Fibroblast of lung (primary cell): ENCODE measurements at places on chromosomes 5 and 9. TPM values are rescaled to one million over a fixed set of nuclear protein-coding genes. Genes with fewer than 3 reads are reported as not detected.

DNA sequence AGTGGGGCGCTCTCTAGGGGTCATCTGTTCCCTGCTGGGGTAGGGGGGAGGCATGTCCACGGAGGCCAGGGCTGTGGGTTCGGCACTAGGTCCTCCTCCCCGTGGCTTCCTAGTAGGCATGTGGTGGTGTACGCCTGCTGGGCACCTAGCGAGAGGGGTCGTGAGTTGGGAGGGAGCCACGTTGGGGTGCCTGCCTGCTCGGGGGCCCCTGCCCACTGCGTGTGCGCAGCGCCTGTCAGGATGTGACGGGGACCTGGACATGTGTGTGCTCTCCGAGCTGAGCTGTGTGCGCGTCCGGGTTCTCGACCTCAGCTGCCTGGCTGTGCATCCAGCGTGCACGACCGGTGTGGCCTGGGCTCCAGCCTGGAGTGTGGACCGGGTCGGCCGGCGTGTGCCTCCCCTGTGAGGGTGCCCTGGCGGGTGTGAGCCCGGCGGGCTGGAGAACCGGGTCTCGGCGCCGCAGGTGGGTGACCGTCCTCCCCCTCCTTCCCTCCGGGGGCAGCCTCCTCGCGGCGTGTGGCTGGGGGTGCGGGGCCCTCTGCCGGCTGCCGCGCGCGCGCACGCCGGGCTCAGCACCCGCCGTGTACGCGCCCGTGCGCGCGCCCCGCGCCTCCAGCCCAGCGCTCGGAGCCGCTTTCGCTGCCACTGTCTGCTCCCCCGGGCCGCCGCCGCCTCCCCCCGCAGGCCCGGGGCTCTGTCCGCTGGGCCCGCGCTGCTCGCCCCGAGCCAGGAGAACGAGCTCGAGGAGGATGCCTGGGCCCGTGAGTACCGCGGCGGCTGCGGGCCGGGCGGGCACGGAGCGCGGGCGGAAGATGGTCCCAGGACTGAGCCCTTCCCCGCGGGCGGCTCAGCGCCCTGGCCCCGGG, at the start of gene PRR7:
PRR7 (plus strand) TSS at position 615 of the 866 bp plus-strand sequence. CDS start 8,254 bp downstream, outside the sequence.
- peak; percentile 57 for DNase-seq

- DNase-seq: peak; percentile 95
Observed at GRCh38 chr9:115590011-115590410, 472.1 kb upstream of the TNC start.

The ADAM19 gene
- total RNA-seq: 13.0 and 17.7 TPM in 2 replicates

- peak; percentile 56 for DNase-seq
Observed at GRCh38 chr5:132211787-132212186, 15.9 kb downstream of the P4HA2 start.

GRCh38 chr9:82466616-82467260, 478.2 kb downstream of the SPATA31D1 start:
- no peak for DNase-seq

The C9orf152 gene
- total RNA-seq: under 0.01 TPM in 1 of 2 replicates, not detected in the other

DNA sequence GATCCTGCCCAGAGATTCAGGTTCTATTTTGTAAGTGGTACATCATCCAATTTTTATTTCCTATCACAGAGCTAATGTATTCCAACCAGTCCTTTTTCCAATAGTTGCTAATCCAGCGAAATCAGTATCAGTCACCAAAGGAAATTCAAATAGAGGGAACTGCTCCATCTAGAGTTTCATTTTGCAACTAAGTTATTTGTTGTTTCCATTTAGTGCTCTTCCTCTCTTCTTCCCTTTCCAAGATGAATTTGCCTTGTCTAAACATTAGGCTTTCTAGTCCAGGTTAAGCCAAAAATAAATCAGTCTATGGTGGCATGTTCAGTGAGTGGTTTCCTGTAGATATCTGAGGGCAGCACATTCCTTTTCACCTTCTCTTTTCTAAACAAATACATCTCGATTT, 79.8 kb upstream of the SPATA31D4 start:
- DNase-seq: peak; percentile 66

GRCh38 chr5:34709861-34710673, 53.9 kb downstream of the RAI14 start:
- peak; percentile 88 for DNase-seq
